ENCODE measurements at places on chromosomes 3 and 15.

DNA sequence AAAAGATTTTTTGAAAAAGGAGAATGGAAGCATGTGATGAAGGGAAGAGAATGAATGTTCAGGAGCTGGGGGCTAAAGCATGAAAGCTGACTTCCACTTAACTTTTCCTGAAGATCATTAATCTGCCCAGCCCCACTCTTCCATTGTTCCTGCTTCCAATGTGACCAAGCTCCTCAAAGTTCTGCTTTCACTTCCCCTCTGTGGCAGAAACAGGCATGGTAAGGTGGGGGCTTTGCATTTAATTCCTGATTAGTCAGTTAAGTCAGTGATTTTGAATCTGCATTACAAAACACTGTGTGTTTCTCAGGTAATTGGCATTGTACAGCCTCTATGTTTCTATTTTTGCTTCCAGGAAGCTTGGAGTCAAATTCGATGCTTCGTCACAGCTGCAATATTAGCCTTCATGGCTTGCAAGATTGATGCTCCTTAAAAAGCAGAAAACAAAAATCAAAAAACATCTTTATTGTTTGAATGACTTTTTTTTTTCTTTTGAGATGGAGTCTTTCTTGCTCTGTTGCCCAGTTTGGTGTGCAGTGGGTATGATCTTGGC is 7.3 kb upstream of the TM6SF1 start:
- DNase-seq, result no peak

DNA sequence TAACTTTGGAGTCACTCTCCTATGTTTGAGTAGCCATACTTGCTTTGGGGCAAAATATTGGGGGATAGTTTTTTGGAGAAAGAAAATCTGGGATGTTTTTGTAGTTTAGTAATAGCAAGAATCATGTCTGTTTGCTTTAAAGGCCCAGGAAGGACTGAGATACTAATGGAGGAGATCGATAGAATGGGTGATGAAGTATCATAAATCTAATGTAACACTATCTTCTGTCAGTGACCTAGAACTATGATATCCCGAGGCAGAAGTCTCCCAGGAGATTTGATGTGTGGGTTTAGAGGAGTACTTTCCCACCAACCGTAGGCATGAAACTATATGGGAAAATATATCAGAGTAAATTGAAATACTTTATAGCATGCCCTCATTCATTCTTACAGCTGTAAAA is 21.0 kb upstream of the NFKBIZ start:
- no peak for DNase-seq

DNA sequence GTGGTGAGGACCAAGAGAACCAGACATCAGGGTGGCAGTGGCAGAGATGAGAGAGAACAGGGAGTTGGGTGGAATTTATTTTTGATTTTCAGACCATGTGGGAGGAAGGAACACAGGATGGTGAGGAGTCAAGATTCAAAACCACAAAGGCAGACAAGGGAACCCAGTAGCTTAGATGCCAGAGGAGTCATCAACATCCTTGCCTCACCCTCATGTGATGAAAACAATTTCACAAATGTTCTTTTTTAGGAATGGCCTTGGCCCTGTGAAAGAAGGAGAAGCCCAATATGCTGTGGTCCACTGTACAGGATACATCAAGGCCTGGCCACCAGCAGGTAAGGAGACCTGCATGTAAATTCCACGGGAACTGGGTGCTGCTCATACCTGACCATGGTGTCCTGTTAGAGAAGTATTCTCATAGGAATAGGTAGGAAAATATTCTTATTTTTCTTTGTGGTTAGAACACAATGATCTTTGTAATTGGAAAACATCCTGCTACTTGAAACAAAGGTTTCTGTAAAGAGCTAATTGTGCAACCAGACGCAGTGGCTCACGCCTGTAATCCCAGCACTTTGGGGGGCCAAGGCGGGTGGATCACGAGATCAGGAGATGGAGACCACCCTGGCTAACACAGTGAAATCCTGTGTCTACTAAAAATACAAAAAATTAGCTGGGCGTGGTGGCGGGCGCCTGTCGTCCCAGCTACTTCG is 110.0 kb downstream of the ARNT2 start:
- DNase-seq, result no peak

- no peak for DNase-seq
Observed at GRCh38 chr3:64264501-64265109, 39.3 kb upstream of the PRICKLE2 start.

DNA sequence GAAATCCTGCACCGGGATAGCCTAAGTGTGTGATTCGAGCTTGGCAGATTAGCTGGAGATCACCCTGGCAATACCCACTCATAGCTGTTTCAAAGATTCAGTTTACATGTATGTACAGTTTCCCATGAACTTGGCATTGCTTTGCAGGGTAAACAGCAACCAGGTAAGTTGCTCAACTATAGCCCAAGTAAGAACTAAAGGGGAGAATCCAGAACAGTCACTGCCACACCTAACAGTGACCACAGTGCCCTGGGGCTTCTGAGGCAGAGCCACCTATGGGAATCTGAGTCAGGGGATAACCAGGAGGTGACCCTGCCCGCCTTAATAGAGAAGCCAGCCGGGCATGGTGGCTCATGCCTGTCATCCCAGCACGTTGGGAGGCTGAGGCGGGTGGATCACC is 15.9 kb downstream of the CDAN1 start:
- DNase-seq, result no peak

DNA sequence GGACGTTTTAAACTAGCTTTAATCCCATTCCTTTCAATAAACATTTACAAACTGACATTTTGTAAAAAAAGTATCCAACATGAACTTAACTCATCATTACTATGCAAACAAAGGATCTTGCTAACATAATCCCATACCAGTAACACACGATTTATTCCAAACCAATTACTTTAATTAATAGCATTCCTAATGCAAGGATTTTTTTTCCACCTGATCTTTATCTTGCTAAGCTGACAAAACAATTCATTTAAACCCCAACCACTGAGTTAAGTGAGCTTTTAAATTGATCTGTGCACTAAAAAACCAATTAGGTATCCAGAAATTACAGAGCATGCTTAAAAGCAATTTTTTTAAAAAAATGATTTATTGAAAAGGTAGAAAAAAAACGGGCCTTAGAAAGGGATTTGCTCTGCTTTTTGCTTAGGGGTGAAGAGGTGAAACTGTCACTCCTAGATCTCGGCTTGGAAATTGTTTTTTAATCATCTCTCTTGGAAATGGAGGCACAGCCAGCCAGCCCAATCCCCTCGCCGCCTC is 1.2 kb downstream of the SH3BP5 start:
- DNase-seq, result no peak

DNA sequence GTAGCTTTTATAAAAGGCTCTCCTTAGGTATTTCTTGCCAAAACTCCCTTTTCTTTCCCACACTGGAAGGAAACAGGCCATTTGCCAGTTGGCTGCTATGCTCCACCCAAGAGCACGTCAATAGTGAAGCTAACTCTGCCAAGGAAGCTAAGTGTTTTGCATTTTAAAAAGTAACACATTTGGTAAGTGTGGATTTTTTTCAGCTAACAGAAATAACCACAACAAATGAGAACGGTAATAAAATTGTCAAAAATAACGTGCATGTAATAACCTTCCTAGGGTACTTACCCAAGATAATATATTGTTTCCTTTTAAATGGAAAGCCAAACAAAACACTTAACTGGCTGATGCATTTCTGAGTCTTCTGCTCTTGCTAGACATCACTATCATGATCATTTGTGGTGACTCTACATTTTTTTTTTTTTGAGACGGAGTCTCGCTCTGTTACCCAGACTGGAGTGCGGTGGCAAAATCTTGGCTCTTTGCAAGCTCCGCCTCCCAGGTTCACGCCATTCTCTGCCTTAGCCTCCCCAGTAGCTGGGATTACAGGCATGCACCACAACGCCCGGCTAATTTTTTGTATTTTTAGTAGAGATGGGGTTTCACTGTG is 4.6 kb downstream of the DPP8 start:
- no peak for DNase-seq

- no peak for DNase-seq
Observed at GRCh38 chr15:95799286-95800200, 531.0 kb upstream of the NR2F2 start.

Measured in stimulated activated CD4-positive, alpha-beta T cell treated with anti-CD3 and anti-CD28 coated beads, Interleukin-2, amount 100 ng/mL, for 4 hours (primary cell).